ENCODE measurements at places on chromosomes 11 and 22.
A peak's percentile ranks its signal among the peaks of the same experiment; 100 is the strongest.

DNA sequence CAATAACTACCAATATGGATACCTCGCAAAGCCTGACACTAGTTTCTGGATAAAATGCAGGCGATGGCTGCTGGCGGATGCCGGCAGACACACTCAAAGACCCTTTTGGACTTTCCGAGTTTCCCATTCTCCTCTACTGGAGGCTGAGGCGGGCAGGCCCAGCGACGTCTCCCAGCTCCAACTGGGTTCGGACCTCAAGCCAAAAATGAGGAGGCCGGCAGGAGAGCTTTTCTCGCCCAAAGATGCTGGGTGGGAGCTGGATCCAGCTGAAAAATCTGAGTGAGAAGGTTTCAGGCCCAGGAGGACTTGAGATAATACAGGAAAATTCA, 428 bp upstream of the FEZ1 start:
- DNase-seq: no peak

GRCh38 chr11:101474666-101475065, 109.1 kb downstream of the TRPC6 start:
- DNase-seq: no peak

GRCh38 chr11:45968901-45969300, 46.4 kb downstream of the LARGE2 start:
- DNase-seq: no peak

- DNase-seq: no peak
Observed at GRCh38 chr11:47433157-47433556, 6.9 kb upstream of the PSMC3 start.

DNA sequence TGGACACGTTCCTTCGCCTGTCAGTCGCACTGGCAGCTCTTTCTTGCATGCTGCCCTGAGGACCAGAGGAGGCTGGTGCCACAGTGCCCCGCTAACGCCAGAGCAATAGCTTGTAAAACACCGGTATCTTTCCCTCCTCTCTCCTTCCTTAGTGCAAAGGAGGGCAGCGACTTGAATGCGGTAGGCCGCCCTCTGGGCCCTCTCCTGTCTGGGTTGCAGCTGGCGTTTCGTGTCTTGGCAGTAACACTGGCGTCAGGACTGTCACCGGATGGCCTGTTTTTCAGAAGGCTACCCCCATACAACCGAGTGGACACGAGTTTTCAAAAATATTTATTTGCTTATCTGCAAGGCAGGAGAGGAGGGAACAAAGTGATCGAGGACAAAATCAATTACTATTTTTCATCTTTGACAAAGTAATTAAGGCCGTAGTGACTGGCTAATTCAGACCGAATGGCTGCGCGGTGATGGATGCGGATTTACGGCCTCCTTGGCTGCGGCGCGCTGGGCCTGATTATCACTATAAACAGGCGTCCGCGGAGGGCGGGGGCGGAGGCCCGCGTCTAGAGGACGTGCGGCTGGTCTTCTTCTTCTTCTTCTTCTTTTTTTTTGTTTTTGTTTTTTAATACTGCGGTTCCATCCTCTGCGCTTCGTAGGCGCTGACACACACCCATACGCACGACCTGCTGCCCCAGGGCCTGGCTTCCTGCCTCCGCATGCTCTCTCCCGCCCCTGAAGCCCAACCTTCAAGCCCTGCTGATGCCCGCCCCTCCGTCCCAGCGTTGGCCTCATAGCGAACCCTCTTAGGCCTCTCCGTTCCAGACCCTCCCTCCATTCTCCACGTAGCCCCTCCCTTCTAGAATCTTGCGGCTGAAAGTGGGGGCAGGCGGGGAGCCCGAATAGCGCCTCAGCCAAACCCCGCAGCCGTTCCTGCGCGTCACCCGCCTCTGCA, 2.9 kb upstream of the SLC6A5 start:
- no peak for DNase-seq

GRCh38 chr11:118623269-118623655, 15.8 kb downstream of the PHLDB1 start:
- DNase-seq: no peak

GRCh38 chr22:44648085-44648820, 53.8 kb upstream of the PRR5 start:
- no peak for DNase-seq

- no peak for DNase-seq
Observed at GRCh38 chr11:73983741-73984538, 1.3 kb upstream of the UCP2 start.

- no peak for DNase-seq
Observed at GRCh38 chr11:12534549-12534948, 139.7 kb upstream of the TEAD1 start.

- DNase-seq: no peak
Observed at GRCh38 chr11:8403310-8403709, 139.6 kb upstream of the LMO1 start.

DNA sequence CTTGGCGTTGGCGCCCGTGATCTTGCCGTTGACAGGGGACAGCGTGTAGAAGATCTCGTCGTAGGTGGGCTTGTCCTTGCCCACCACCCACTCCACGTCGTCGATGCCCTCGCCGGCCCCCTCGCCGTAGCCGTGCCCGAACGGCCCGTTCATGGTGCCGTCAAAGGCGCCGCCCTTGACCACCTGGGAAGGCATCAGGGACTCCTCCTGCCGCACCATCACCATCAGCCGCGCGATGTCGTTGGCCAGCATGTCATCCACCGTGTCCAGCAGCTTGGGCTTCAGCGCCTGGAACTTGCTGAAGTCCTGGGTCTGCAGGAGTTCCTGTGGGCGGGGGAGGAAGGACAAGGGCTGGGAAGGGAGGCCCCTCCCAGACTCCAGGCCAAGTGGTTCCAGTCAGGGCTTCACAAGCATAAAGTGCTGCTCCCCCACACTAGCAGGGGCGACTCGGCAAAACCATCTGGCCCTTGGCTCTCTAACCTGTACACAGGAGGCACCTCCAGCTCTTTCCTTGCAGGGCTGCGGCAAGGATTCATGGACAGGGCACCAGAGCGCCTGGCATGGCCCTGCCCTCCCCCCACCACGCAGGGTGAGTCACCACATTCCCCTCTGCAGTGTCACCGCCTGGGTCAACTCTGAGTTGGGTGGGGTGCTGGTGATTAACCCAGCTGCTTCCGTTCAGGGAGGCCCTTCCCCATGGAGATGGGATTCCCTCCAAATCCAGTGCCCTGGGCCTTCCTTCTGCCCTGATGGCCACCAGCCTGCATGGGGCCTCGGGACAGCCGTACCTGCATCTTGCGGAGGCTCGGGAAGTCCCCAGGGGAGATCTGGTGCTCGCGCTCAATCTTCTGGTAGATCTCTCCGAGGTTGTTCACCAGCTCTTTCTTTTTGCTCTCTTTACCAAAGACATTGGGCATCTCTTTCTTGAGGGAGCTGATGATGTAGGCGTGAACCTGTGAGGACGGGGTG, 10.4 kb upstream of the CDC42BPG start:
- DNase-seq: peak; percentile 92

DNA sequence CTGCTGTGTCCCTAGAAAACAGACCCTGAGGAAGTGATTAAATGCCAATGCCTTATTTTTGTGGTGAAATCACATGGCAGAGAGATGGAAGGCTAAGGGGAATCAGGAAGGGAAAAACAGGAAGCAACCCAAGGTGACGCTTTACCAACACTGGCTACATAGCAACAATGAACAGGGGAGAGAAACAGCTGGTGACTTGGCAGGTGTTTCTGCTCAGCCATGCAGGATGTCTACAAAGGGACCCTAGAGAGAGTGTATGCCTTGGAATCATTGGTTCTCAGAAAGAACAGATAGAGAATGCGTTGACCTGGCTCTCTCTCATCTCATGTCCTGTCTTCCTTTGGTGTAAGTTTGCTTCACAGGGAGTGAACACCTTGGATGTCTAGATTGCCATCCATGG, 911.9 kb downstream of the OPCML start:
- no peak for DNase-seq

DNA sequence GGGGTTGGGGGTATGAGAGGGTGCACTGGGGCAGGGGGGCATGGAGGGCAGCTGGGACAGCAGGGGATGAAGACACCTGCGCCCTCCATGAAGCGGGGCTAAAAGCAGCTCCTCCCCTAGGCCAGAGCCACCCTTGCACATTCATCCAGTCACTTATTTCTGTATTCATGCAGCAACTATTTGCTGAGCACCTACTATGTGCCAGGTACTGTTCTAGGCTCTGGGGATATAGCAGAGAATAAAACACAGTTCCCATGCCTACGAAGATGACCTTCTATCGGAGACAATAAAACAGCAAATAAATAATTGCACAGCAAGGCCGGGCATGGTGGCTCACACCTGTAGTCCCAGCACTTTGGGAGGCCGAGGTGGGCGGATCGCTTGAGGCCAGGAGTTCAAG, 5.3 kb downstream of the ALDH3B1 start:
- no peak for DNase-seq

DNA sequence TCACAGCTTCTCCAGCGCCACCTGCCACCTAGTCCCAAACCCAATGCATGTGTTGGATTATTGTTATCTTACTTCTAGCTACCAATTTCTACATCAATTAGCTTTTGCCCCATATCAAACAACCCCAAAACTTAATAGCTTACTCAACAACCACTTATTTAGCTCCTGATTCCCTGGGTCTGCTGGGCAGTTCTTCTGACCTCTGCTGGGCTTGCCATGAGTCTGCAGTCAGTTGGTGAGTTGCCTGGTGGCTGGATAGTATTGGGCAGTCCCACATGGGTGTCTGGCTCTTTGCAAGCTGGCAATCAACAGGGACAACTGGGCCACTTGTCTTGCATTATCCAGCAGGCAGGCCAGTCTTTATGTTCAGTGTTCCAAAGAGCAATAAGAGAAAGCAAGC, 13.6 kb upstream of the MS4A15 start:
- no peak for DNase-seq

- DNase-seq: no peak
Observed at GRCh38 chr22:49011769-49012648, 815.7 kb downstream of the BRD1 start.

- no peak for DNase-seq
Observed at GRCh38 chr11:17209939-17210245, 2.1 kb upstream of the PIK3C2A start.

DNA sequence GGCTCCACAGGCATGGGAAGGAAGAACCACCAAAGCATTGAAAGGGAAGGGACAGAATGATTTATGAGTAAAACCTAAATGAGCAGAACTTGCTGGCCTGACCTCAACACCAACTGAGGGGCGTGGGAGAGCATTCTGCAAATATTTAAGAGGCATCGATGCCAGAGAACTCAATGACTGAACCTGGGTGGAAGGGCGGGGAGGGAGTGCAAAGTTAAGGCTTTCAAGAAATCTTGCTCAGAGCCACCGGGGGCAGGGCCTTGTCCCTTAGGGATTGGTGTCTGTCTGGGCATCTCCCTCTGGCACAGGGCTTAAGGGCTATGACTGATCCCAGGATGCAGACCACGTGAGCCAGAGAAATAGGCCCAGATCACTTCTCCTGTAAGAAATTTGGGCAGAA, 137.1 kb downstream of the ADAMTS15 start:
- no peak for DNase-seq

GRCh38 chr11:129992161-129992944, 10.3 kb downstream of the PRDM10 start:
- DNase-seq: no peak

DNA sequence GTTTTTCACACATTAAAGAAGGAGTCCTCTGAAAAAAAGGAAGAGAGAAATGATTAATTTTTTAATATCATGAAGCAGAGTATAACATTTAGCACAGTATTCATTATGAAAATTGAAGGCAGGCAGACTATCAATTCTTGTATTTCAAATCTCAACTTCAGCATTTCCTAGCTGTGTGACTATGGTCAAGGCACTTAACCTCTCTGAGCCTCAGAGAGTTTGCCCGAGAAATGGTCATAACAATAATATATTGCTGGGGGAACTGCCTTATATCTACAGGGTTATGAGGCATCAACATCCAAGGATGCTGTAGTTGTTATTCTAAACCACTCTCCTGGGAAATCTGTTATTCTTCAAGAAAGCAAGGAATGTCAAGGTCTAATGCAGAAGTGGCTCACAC, 1.1 kb downstream of the MS4A18 start:
- DNase-seq: no peak

DNA sequence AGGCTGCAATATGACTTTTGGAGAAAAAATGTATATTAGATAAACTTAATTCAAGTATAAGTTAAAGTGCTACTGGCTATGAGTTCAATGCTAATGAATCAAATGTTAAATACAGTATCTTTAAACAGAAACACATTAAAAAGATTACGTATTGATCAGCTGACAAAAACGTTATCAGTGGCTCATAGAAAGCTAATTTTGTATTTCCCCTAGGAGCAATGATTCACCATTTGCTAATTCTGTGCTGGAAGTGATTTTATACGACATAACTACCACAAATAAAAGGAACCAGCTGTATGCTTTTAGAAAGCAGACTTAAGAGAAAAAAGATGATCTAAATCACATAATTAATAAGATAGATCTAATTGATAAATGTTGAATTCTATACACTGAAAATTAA, 43.6 kb downstream of the MRE11 start:
- DNase-seq: peak; percentile 14

DNA sequence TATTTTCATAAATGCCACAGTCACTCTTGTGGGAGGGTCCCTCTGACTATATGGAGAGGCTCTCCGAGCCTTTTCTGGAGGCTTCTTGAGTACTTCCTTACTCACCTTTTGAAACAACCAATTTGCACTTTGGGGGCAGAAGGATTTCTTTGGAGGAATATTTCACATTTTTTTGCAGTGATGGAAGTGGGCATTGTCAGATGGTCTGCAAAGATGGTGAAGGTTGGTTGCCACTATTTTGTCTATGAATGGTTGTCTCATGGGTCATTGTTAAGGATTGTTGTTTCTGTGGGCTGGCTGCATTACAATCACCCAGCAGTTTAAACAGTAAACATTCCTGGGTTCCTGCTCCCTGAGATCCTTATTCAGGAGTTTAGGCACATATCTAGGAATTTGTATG, 388.2 kb downstream of the TMEM135 start:
- no peak for DNase-seq

- no peak for DNase-seq
Observed at GRCh38 chr22:33521879-33522665, 398.2 kb downstream of the LARGE1 start.

- peak; percentile 53 for DNase-seq
Observed at GRCh38 chr11:103532133-103532788, 423.0 kb downstream of the DYNC2H1 start.

- DNase-seq: no peak
Observed at GRCh38 chr11:1055990-1056771, 18.5 kb upstream of the MUC2 start.

GRCh38 chr11:12827929-12828812, 153.9 kb downstream of the TEAD1 start:
- no peak for DNase-seq

- DNase-seq: no peak
Observed at GRCh38 chr22:28983788-28984441, 77.7 kb downstream of the C22orf31 start.

DNA sequence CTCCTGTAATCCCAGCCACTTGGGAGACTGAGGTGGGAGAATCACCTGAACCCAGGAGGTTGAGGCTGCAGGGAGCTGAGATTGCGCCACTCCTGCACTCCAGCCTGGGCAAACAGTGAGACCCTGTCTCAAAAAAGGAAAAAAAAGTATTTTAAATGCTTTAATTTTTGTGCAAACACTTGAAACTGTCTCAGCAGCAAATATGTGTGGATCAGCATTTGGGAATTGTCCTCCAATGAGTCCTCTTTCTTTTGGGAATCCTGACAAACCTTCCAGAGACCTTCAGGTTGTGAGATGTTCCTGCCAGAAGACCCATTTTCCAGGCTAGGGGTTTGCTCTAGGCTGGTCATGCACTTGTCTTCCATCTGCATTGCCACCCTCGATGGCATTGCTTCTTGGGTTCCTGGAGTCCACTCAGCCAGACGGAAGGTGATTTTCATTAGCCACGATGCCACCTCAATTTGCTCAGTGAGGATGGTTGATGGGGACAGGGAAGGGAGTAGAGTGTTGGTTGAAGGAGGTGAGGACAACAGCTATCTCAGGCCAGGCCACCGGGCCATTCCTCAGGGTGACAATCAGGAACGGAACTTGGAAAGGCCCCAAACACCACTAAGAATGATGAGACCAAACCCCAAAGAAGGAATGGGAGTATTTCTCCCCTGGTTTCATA, 55.4 kb downstream of the ST14 start:
- no peak for DNase-seq

All from GM04504 (cell line).